ENCODE measurements at places on chromosomes 11 and 22.
A peak's percentile ranks its signal among the peaks of the same experiment; 100 is the strongest.

DNA sequence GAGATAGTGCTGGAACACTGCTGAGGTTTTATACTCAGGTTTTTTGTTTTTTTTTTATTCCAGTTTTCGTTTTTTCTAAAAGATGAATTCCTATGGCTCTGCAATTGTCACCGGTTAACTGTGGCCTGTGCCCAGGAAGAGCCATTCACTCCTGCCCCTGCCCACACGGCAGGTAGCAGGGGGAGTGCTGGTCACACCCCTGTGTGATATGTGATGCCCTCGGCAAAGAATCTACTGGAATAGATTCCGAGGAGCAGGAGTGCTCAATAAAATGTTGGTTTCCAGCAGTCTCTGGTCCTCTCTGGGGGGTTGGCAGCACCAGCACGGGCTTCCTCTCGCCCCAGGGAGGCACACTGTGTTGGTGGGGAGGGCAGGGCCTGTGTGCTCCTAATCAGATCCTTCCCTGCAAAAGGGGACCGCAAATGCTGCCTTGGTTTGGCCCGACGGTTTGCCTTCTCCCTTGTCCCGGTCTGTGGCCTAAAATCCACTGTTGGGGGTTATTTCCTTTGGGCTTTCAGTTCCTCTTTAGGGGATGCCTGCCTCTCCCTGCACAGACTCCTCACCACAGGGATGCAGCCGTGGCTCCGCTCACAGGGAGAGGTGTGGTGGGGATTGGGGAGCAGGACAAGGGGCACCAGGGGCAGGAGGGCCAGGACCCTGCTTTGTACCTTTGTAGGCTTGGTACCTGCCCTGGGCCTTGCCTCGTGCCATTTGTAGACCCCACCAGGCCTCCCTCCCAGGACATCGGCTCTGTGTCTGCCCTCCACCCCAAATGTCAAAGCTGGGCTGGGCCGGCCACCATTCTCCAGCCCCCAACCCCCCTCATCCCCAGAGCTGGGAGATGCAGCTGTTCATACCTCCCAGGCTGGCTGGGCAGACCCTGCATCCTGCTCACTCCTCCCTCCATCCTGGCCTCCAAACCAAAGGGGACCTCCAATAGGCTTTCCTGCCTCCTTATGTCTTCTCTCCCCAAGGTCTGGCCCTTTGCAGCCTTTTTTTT is 13.5 kb downstream of the MCAT start:
- DNase-seq, result peak; percentile 84

DNA sequence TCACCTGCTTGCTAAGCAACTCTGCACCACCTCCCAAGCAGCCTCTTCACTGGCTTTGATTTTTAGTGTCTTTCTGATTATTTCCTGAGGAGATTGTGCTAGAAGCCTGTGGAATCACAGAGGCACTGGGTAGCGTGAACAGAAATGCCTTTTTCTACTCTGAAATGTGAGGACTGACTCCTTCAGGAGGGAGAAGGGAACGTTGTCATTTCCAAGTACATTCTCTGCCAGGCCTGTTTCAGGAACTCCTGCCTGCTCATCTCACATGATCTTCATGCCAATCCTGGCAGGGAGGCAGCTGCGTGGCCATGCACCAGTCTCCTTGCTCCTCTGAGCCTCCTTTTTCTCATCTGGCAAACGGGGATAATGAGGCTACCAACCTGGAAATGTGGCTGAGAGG is 49.8 kb upstream of the PRDM11 start:
- no peak for DNase-seq

DNA sequence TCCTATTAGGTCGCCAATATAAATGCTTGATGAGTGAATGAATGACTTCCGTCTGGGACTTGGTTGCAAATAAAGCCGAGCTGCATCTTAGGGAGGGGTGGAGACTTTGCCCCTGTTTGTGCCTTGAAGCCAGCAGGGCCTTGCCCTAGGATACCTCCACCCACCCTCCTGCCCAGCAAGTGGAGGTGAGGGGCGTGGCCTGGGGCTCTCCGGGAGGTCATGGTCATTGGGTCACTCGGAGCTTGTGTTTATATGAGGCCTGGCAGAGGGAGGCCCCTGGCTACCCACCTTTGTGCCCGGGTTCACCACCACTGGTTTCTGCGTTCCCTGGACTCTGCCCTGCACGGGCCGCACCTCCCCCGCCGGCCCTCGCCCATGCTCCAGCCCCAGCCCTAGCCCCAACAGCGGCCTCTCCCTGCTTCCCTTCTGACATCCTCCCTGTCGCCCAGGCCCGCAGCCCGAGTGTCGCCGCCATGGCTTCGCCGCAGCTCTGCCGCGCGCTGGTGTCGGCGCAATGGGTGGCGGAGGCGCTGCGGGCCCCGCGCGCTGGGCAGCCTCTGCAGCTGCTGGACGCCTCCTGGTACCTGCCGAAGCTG is 4.3 kb downstream of the MPST start:
- no peak for DNase-seq

DNA sequence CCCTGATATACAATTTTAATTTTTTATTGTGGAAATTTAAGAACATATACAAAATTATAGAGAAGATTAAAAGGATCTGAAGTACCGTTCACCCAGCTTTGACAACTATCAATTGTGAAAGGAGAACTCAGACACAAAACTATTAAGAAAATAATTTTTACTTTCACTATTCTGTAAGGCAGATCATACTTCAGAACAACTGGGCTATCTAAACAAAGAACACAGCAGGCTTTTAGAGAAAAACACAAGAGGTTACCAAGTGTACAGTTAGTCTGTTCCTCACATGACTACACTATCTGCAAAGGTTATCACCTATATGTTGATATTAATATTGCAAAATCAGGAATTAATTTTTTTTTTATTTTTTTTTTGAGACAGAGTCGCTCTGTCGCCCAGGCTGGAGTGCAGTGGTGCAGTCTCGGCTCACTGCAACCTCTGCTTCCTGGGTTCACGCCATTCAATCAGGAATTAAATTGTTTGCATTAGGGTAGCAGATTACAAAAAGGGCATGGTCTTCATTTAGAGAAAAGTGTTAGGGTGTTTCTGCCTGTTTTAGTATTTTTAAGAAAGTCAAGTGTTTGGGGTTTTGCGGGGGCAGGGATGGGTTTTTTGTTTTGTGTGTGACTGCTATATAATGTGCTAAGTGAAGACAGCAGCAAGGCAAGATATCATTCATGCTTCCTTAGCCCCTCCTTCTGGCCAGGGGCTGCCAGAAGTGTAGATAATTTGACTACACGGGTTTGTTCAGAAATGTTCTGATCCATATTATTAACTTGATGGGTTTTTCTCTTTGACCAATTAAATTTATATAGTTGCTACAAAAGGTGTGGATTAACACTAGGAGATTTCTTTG is 27.6 kb upstream of the SIK2 start:
- DNase-seq, result no peak

DNA sequence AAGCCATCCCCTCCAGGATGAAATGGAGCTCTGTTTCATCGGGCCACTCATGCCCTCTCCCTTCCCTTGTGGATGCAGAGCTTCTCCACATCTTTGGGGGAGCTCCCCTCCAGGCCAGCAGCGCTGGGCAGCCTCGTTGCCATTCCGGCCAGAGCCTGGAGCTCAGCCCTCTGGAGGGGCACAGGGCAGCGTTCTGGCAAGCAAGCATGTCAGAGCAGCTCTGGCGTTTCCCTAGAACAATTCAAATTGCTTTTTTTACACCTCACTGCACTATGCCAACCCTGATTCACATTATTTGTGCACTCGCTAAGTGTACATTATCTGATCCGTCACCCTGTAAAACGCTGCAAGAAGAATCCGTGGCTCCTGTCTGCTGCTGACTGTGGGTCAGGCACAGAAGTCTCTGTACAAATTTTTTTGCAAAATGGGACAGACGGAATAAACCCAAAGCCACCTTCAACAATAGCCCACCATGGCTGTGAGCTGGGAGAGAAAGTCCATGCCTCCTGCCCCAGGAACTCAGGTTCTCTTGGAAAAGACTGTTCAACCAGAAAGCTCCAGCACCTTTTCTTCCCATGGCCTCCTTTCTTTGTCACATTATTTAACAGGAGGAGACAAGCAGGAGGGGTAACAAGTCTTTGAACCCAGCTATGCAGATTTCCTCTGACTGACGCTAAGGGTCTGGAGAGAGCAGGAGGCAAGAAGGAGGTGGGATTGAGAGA is 139.5 kb upstream of the CADM1 start:
- DNase-seq, result no peak

- no peak for DNase-seq
Observed at GRCh38 chr11:67274768-67275605, 8.7 kb downstream of the GRK2 start.

DNA sequence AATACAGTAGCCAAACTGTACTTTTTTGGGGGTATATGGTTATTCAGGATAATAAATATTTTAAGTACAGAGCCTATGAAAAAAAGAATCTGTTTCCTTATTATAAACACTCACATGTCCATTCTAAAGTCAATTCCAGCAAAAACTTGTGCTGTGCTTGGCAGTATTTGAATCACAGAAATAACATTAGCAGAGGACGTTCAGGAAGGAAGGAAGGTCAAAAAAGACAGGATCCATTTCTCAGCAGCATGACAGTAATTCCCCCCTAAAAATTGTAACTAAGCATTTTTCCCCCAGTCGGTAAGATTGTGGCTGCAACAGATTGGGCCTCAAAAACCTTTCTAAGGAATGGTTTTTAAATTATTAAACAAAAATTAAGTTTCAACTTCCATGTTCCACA is 124.8 kb downstream of the ATG16L2 start:
- DNase-seq, result no peak

GRCh38 chr11:92332986-92333385 is 108.4 kb downstream of the FAT3 start:
- no peak for DNase-seq

DNA sequence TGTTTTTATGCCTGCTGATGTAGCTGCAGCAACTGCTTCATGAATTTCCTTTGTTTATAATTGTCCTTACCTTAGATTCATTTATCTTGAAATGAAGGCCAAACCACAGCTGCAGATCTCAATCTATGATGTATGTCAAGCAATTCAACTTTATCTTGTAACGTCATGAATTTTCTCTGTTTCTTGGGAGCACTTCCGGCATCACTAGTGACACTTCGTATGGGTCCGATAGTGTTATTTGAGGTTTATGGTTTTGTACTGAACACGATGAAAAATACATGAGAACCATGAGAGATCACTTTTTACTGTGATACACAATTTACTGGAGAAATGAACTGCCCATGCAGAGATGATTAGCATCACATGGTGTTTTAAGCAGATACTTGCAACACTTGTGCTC is 98.5 kb downstream of the CSTPP1 start:
- no peak for DNase-seq

DNA sequence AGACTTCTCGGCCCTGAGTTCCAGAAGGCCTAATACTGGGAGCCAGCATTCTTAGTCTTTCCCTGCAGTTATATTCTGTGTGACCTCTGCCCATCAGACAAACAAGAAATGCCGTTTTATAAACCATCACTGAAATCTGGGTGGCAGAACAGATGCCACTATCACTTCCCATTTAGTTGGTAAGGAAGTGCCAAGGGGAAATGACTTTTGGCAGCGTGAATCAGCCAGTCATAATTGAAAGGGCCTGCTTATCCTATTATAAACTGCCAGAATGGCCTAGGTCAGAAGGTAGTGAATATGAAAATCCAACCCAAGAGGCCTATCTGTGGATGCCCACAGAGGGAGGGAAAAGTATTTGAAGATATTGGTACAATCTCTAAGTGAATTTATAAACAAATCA is 646.8 kb upstream of the CCDC90B start:
- no peak for DNase-seq

DNA sequence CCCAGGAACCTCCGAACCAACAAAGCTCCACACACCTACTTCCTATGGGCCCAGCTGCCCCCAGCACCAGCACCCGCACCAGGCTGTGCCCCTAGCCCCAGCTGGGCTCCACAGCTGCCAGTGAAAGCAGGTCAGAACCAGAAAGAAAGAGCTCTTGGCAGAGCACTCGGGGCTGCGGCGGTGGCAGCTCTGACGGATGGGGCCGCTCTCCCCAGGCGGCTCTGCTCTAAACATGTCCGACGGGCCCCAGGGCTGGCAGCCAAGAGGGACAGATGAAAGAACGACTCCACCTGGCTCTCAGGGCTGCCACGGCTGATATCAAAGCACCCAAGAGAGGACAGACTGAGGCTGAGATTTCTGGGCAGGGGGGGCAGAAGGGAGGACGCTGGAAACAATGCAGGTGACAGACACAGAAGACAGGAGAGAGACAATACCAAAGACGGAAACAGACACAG is 25.7 kb downstream of the LRFN4 start:
- DNase-seq, result no peak

- DNase-seq, result no peak
Observed at GRCh38 chr11:71223671-71224660, 28.4 kb downstream of the SHANK2 start.

- peak; percentile 59 for DNase-seq
Observed at GRCh38 chr22:25057013-25057881, 104.7 kb downstream of the KIAA1671 start.

DNA sequence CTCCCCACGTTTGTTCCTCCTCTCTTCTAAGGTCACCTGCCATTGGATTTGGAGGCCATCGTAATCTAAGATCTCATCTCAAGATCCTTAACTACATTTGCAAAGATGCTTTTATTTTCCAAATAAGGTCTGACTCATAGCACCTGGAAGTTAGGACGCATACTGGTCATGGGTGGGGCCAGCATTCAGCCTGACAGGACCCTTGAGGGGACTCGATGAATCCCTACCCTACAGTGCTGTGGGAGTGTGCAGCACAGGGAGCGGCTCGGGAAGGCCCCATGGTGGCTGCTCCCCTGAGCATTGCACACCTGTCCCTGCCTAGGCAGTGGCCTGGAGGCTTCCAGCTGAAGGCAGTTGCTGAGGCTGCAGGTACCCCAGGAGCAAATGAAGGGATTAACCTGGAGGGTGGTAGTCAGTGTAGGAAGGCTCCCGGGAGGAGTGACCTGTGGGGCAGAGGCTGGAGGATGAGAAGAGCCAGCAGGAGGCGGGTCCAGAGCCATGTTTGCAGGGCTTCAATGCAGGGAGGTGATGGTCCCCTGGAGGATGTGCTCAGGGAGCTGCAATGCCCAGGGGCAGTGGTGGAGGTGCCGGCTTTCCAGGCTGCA is 362.2 kb downstream of the CTTN start:
- no peak for DNase-seq

- no peak for DNase-seq
Observed at GRCh38 chr11:34910817-34911216, 5.4 kb downstream of the APIP start.

GRCh38 chr22:46593996-46594946 is 25.9 kb upstream of the GRAMD4 start:
- DNase-seq, result no peak

- no peak for DNase-seq
Observed at GRCh38 chr11:70888061-70888460, 364.3 kb downstream of the SHANK2 start.

DNA sequence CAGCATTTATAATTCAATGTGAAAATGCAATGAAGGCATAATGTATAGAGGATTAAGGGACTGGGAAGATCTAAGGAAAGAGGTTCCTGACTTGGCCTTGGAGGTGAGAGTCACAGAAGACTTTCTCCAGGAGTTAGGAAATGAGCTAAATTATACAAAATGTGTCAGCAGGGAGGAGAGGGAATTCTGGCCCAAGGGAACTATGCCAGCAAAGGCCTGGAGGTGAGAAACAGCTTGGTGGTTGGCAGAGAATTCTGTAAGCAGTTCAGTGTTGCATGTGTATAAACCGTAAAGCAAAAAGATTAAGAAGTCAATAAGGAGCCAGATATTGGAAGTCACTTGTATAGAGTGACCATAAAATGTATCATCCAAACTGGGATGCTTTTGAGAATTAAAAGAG is 142.2 kb upstream of the SESN3 start:
- DNase-seq, result no peak

- no peak for DNase-seq
Observed at GRCh38 chr11:34324466-34324865, 33.3 kb downstream of the ABTB2 start.
